ENCODE measurements at places on chromosomes 3 and 15. TPM values are rescaled to one million over a fixed set of nuclear protein-coding genes. Genes with fewer than 3 reads are reported as not detected.

Gene DUOXA2
- total RNA-seq, result not detected

Gene MGA
- 33.5 TPM for total RNA-seq

Gene PSTPIP1
- total RNA-seq, result 4.6 TPM

Gene GATM
- 1,079 TPM for total RNA-seq

Gene CHP1
- total RNA-seq, result 131 TPM

Gene RNF7
- total RNA-seq, result 11.7 TPM

Gene CASR
- 0.05 TPM for total RNA-seq

Gene CYP1A2
- not detected for total RNA-seq

Gene TEX9
- total RNA-seq, result 1.4 TPM

Gene VEPH1
- 1.7 TPM for total RNA-seq

Gene ZKSCAN7
- 4.4 TPM for total RNA-seq

Gene ZNF80
- not detected for total RNA-seq

Gene DNAJA4
- total RNA-seq, result 79.0 TPM

Gene MAP6D1
- 0.19 TPM for total RNA-seq

Gene ABI3BP
- total RNA-seq, result 1.9 TPM

Gene GADL1
- total RNA-seq, result not detected

Gene ECE2
- not detected for total RNA-seq

Gene PROK2
- total RNA-seq, result 0.47 TPM

Gene RUBCN
- total RNA-seq, result 7.0 TPM

Gene C3orf20
- 0.05 TPM for total RNA-seq

Gene GXYLT2
- 0.98 TPM for total RNA-seq

Gene PPP1R14D
- not detected for total RNA-seq

Gene TP63
- under 0.01 TPM for total RNA-seq

Gene TXNRD3
- total RNA-seq, result 11.0 TPM

Gene MOBP
- not detected for total RNA-seq

Gene MUSTN1
- total RNA-seq, result 0.25 TPM

Gene CHRD
- total RNA-seq, result 21.7 TPM

Gene CCDC12
- 27.9 TPM for total RNA-seq

Gene GRAMD1C
- total RNA-seq, result 2.3 TPM

Gene LNP1
- total RNA-seq, result 1.9 TPM

Gene WNT5A
- total RNA-seq, result 1.3 TPM

Gene CCDC13
- total RNA-seq, result 2.3 TPM

Gene AP3B2
- total RNA-seq, result not detected

Gene PAQR9
- 15.4 TPM for total RNA-seq

Gene ADAMTSL3
- 7.1 TPM for total RNA-seq

Gene ATP8B4
- 17.7 TPM for total RNA-seq

Gene NME9
- total RNA-seq, result 0.08 TPM

Gene ASB14
- total RNA-seq, result not detected

Gene GOLGA6L10
- 0.42 TPM for total RNA-seq

Gene CLDN16
- total RNA-seq, result 0.75 TPM

Gene ADGRG7
- 2.1 TPM for total RNA-seq

Gene IMPG2
- total RNA-seq, result 0.25 TPM

Gene THAP10
- 0.70 TPM for total RNA-seq

Gene ARID3B
- 6.6 TPM for total RNA-seq

Gene NPHP3
- 19.7 TPM for total RNA-seq

Gene GOLGA6L7
- total RNA-seq, result not detected

All from liver (tissue), 10 donors.